ENCODE measurements at places on chromosomes 7 and 10.

DNA sequence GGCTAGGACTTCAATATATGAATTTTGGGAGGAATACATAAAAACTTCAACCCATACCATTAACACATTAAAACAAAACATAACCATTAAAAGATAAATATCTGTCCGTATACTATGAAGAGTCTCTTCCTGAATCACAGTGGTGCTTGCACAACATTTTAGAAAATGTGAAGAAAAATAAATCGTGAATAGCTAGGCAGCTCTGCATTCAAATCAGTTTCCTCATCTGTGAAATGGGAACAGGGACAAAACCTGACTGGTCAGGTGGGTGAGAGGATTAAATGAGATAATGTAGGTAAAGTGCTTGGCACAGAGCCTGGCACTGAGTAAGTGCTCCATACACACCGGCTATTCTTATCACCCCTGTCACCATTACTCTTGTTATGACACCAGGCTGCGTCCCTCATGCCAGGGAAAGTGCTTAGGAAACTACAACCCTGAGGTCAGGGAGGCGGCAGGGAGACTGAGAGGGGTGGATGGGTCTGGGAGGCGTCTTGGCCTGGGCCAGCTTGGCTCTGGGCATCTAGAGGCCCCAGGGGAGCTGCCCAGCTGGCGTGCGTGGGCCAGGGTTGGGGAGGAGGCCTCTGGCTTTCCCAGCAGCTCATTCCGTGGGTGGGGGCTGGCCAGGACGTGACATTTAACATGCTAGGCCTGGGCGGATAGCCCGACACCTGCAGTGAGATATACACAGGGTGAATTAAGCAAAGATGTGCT is 78.3 kb downstream of the SH3PXD2A start:
- no peak for DNase-seq

- no peak for DNase-seq
These were observed 4.3 kb downstream of the PGAM2 start for GRCh38 chr7:44060948-44061644.

DNA sequence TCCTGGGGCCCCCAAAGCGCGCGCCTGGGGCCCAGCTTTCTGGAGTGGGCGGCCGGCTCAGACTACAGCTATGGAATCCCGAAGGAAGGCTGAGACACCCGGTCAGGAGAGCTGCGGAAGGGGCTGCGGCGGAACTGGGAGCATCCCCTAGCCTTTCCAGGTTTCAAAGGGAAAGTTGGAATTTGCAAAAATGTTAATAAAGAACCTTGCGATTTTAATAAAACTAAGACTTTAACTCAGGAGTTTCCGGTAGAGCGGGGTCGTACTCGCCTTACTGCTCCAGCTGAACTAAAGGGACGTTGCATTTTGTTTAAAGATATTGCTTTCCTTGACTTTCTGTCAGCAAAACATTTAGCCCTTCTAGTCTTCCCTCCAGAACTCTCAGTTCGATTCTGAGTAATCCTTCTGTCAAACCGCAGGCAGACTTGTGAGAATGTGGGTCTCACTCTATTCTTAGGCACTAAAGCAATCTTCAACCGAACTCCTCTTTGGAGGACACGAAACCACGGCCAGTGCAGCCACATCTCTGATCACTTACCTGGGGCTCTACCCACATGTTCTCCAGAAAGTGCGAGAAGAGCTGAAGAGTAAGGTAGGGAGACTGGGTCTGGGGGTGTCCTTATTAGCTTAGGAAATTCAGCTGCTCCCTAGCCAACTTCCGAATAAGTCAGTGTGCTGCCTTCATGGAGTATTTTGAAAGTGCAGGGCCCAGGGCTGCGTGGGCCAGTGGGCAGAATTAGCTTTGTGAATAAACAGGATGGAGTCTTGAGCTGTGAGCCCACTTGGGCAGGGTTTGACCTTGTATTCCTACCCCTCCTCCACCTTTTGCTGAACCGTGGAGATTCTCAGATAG is 1.9 kb downstream of the CYP26A1 start:
- DNase-seq: no peak

- no peak for DNase-seq
These were observed 254.9 kb downstream of the TRIL start for GRCh38 chr7:28703037-28703765.

DNA sequence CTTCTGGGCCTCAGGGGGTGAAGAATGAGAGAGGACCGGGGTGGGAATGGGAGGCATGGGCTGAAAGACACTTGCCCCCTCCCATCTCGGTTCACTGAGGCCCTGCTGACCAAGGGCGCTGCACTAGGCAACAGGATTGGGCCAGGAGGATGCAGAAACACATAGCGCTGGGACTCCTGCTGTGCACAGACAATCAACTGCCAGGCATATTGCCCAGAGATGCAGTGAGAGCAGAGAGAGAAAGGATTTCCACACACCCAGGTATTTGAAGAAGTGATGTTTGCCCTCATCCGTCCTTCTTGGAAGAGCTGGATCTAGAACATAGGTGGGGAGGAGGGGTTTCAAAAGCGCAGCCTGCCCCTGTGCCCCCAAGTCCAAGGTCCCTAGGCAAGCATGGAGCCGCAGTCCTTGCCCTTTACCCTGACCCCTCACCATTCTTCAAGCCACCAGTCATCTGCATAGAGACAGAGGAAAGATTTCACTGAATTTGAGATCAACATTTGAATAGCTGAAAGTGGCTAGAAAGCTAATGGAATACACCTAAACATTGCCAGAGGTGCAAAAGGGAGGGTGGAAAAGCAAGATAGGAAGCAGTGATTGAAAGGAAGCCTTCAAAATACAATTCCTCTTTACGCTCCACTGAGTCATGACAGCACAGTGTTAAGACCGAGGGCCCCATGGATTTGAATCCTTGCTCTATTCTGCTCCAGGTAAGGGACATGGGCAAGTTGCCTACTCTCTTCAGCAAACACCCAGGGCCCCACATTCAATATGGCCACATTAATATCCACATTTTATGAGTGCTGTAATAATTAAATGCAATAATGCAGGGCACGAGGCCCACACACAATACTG is 44.2 kb upstream of the TNS3 start:
- DNase-seq: no peak

DNA sequence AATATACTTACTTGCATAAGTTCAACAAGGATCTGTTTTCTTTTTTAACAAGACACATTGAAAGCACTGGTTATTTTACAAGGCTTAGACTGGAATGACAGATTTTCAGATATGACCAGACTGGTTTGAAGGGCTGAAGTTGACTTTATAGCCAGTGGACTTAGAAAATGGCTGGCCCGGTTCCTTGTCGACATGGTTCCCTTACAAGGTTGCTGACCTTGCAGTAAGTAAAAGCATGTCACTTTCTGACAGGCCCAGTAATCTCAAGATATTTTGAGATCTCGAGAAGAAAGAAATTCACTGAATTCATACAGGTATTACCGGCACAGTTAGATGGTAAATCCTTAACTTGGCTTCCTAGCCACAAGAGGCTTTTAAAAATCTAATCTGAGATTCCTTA is 136.5 kb downstream of the COBL start:
- DNase-seq: no peak

GRCh38 chr10:15172306-15172840 is 3.9 kb upstream of the NMT2 start:
- no peak for DNase-seq

Measured in hypothalamus (tissue), 51 donors.